ENCODE measurements at places on chromosomes 1 and 21.

- peak; percentile 35 for DNase-seq
These were observed at the start of gene NPHS2 for GRCh38 chr1:179575497-179576314. NPHS2 (minus strand) TSS chr1:179575948; CDS start chr1:179575864, 84 bp downstream.

- peak; percentile 77 for DNase-seq
These were observed 25.1 kb upstream of the TSPEAR start for GRCh38 chr21:44736291-44737004.

DNA sequence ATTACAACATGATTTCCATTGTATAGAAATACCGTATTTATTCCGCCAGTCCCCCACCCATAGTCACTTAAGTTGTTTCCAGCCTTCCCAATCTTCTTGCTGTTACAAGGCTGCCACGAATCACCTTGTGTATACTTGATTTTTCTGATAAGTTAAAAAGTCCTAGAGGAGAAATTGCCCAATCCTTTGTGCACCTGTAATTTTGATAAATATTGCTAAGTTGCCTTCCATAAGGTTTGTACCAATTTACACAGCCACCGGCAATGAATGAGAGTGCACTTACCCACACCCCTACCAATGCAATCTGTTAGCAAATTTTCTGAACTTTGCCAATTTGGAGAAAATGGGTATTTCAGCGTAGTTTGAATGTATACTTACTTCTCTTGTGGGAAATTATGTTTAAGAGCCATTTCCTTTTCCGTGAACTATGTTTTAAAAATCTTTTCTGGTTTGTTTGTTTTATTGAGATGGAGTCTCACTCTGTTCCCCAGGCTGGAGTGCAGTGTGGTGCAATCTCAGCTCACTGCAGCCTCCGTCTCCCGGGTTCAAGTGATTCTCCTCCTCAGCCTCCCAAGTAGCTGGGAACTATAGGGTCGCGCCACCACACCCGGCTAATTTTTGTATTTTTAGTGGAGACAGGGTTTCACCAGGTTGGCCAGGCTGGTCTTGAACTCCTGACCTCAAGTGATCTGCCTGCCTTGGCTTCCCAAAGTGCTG, 87.4 kb downstream of the DHRS3 start:
- no peak for DNase-seq

GRCh38 chr1:204733869-204734596, 48.5 kb upstream of the LRRN2 start:
- no peak for DNase-seq

DNA sequence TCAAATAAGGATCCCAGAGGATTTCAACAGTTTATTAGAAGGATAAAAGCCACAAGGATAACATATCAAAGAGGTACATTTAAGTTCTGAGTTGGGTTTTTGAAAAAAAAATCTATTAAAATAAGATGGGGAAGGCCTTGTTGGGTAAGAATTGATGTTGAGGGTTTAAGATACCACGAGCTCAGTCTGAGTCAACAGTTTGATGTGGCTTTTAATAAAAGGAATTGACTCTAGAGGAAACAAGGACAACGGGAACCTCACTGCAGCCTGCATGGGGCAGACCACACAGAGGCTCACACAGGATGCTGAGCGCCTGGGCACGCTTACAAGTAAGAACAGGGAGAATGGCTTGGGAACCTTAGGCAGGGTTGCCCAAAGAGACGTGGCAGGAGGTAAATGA, 107.5 kb downstream of the TIAM1 start:
- no peak for DNase-seq

Data from stomach (tissue), 19 donors.